WTC11 (cell line): ENCODE measurements at places on chromosomes 7 and 10. TPM values are rescaled to one million over a fixed set of nuclear protein-coding genes. Genes with fewer than 3 reads are reported as not detected.

HPSE2 gene
- 0.37 to 0.66 TPM (median 0.60 TPM) in 3 replicates for total RNA-seq

KCNIP2 gene
- 4.5 to 5.4 TPM (median 5.2 TPM) in 3 replicates for total RNA-seq

MYOF gene
- total RNA-seq, result 1.4 to 2.2 TPM (median 1.8 TPM) in 3 replicates

CUL2 gene
- total RNA-seq, result 32.0 to 38.3 TPM (median 32.5 TPM) in 3 replicates

LIPM gene
- not detected in 3 replicates for total RNA-seq

DNA sequence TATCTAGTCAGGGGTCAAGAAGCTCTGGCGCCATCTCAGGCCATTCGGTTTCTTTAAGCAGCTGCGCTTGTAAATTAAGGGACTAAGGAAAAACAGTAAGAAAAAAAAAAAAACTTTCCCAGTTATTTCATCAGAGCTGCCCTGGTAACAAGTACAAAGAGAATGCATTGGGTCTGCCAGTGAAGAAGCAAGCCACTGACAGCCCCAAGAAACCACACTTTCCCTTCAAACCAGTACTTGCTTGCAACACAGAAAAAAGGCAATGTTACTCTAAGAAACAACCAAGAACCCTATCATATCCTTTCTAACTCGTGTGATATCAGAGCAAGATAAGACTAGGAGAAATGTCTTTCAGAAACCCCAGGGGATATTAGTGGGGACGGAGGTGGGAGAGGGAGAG is 40.6 kb upstream of the AOAH start:
- DNase-seq, result no peak

GRCh38 chr7:25798344-25798743 is 353.7 kb upstream of the NFE2L3 start:
- DNase-seq, result no peak

DNA sequence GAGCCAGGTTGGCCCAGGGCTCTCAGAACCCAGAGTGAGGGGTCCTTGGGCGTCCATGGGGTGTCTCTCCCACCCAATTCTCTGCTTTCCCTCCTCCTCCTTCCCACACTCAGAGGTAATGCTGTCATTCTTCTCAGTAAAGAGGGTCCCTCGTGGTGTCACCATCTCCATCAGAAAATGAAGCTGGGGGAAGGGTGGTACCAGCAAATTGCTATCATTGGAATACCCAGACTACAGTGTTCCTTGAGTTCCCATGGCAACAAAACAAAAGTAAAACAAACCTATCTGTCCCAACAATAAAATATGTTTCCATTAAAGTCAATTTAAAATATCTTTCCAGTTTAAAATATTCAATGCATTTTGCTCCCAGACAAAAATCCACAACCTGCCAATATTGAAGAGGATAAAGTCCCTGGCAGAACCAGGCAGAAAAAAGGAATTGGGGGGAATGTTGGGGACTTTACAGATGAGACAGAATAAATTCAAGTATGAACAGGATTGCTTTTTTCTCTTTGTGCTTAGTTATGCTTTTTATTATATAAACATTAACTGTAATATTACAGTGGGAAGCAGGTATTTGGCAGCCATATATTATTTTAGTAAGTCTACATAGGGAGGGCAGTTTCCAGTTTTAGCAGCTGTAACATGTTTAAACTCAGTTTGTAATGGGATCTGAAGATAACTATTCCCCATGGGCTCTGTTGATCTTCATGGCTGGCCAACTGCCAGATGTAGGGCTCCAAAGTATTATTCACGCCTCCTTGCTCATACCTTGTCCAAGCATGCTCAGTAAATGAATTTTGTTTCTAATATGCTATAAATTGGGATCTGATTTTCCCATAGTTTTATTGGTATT is 182.1 kb downstream of the ARID5B start:
- no peak for DNase-seq

DNA sequence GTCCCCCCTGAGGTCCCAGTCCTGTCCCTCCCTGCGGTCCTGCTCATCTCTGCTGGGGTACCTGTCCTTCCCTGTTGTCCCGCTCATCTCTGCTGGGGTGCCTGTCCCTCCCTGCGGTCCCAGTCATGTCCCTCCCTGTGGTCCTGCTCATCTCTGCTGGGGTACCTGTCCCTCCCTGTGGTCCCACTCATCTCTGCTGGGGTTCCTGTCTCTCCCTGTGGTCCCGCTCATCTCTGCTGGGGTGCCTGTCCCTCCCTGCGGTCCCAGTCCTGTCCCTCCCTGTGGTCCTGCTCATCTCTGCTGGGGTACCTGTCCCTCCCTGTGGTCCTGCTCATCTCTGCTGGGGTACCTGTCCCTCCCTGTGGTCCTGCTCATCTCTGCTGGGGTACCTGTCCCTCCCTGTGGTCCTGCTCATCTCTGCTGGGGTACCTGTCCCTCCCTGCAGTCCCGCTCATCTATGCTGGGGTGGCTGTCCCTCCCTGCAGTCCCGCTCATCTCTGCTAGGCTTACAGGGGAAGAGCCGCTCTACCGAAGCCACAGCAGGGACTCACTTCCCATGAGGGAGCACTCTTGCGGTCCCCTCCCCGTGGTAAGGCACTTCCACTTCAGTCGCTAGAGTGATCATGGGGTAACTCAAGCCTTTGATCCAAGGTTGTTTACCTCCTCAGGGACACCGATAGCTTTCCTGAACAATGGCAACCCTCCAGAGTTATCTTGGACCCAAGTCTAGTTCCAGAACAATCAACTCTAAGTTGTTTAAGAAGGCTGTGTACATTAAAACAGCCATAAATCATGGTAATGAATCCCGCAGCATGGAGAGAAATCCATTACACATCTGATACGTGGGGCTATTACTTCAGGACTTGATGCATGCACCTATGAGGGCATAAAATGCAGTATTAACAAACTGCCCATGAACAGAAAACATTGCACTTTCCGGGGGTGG is 46.8 kb upstream of the MNX1 start:
- DNase-seq, result no peak
